CD4-positive, alpha-beta T cell treated with Interleukin-4 for 1 hour (primary cell): ENCODE measurements at places on chromosomes 5 and 9.

DNA sequence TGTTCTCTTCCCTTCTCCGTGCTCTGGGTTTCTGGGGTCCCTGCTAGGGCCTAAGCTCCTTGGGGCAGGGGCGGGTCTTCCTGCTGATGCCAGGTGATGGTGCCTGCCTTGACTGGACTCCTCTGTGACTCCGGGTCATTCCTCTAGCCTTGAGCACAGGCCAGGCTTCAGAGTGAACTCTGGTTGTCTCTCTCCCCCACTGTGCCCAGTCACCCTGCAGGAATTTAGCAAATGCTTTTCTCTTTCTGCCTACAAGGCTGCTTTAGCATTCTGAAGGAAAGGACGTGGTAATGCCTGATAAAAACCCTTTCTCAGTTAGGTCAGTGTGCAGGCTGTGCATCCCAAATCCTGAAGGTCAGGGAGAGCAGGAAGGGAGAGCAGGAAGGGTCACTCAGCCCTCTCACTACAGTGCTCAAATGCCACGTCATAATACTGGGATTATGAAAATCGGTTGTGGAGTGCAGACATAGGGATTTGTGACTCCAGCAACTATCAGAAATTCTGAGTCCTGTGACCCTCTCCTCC lies 2.7 kb downstream of the CXCL14 start:
- no peak for DNase-seq

- DNase-seq, result no peak
Observed at GRCh38 chr9:99582814-99583213, 238.9 kb upstream of the NR4A3 start.

DNA sequence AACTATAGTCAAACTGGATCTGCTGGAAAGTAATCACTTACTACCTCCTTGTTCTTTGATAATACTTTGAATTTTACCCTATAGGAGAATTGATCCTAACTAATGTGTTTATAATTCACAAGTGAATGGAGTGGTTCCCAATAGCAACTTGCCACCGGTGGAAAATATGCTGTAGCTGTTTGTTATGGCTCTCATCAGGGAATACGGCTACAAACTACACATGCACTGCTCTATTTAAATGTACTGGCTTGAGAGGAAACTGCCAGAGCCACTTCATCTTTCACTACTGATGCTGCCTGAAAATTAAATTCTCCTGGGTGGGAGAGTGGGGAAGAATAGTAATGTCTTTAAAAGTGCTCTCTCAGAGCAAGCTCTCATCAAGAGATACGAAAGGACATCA lies 448.5 kb upstream of the GRAMD2B start:
- DNase-seq, result no peak

DNA sequence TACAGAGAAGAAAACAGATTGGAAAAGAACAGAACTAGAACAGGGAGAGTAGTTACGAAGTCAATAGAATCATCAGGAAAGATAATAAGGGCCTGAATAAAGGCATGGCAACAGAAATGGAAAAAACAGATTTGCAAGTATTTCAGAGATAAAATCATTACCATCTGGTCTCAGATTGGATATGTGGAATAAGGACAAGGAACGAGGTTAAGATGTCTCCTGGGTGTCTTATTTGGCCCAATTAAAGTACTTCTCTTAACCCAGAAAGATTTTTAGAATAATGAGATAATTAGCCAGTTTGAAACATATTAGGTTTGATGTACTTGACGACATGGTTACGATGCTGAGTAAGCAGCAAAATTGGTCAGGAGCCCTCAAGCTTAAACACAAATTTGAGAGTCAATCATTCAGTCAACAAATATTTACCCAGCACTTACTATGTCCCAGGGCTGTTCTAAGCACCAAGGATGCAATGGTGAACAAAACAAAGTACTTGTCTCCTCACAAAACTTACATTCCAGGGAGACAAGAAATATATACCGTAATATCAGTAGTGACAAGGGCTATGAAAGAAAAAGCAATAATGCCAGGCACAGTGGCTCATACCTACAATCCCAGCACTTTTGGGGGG lies 18.3 kb downstream of the RICTOR start:
- DNase-seq, result no peak

DNA sequence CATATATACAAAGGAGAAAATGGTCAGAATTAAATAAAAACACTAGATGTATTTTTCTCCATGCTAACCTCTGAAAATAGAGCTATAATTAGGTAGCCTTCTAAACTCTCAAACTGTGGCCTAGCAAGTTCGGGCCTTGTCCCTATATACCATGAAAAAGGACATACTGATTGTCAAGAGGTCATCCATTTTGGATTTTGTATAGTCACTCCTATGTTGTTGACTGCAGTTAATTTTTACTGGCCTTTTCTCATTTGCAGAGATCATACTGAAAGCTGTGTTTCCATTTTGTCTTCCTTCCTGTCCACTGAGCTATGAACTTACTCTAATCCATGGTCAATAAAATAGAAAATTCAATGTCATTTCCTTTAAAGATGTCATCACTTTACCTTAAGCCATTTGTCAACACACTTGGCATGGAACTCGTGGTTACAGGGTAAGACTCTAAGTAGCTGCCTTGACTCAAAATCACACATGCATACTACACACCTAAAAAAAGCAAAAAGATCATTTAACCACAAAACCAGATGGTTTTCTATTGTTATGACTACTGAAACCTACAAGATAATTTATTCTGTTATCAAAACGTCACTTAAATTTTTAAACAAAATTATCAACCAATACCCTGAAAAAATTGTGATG lies 58.0 kb downstream of the RNF38 start:
- DNase-seq, result no peak

DNA sequence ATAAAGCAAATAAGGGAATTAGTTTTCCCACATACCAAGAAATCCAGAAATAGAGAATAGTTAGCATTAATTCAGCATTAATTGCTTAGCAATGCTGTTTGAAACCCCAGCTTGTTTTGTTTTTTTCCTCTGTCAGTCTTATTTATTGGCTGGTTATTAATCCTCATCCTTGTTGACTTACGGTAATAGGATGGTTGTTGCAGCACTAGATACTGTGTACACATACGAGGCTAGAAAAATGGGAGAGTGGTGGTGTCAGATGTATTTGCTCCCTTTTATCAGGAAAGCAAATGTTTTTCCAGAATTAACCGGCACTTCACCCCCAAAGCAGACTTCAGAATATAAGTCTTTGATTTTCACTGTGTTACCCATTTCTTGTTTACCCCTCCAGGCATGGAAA lies 60.4 kb downstream of the ERBIN start:
- no peak for DNase-seq

GRCh38 chr5:4879075-4879474 lies 261.1 kb upstream of the ADAMTS16 start:
- no peak for DNase-seq

DNA sequence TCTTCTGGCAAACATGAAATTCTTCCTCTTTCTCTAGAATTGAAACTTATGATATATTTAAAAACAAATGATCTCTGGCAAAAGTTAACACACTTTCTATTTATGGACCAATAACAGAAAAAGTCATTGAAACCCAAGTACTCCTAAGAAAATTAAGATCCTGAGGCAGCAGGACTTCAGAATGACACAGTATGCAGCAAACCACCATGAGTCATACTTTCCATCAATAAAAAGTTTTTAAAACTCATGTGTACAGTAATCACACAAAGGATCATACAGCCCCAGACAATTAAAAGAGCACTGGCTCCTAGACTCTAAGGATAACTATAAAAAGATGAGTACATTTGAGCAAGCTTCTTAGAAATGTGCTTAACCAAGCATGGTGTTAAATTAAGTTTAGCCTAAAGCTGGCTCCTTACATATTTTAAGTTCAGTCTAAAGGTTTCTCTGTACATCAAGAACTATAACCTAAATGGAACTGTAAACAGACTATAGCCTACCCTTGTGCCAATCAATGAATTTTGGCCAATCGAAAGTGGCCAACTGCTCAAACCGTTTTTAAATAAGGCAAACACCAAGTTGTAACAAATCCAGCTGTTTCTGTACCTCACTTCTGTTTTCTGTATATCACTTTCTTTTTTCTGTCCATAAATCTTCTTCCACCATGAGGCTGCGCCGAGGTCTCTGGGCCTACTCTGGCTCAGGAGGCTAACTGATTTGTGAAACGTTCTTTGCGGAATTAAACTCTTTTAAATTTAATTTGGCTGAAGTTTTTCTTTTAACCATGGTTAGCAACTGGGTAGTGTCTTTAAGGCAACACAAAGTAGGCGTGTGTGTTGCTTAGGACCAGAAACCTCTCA lies 232.1 kb upstream of the PIK3R1 start:
- no peak for DNase-seq

GRCh38 chr9:132697230-132697629 lies 27.0 kb downstream of the GTF3C4 start:
- no peak for DNase-seq

DNA sequence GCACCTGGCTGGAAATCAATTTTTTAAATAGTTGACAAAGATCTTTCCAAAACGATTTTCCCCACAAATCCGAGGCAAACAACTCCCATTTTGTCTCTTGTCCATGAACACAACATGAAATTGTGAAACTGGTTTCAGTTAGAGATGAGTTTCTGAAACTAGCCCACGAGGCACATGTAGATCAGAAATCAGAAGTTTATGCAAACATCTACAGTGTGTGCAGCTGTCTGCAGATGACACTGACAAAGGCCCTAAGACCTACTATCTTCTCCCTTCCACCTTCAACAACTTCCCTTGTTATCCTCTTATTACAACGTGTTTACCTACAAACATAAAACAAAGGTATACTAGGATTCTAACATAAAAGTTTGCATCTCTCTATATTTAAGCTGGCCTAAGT lies 183.3 kb downstream of the DIRAS2 start:
- no peak for DNase-seq

- DNase-seq, result no peak
Observed at GRCh38 chr5:147616421-147616820, 106.6 kb upstream of the DPYSL3 start.

DNA sequence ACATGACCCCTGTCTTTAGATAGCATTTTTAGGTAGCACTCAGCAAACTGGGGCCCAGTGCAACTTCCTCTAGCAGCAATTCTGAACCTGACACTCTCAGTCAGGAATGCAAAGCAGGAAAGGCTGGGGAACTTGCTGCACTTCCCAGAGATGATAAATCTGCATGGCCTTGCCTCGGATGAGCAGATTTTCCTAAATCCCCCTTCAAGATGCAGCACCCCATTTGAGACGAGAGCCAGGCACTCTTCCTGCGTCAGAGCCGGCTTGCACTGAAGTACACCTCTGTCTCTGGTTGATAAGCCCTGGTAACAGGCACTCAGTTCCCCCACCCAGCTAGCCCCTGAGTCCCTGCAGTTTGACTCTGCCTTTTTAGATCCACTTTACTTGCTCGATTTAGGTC lies 296.7 kb upstream of the PANK3 start:
- no peak for DNase-seq

GRCh38 chr5:177529247-177530203 lies 12.8 kb upstream of the DDX41 start:
- DNase-seq, result no peak

- DNase-seq, result no peak
Observed at GRCh38 chr9:1179366-1179765, 129.2 kb downstream of the DMRT2 start.

- DNase-seq, result no peak
Observed at GRCh38 chr9:23638011-23638410, 188.0 kb downstream of the ELAVL2 start.

GRCh38 chr5:88502179-88503040 lies 233.8 kb upstream of the TMEM161B start:
- DNase-seq, result no peak

DNA sequence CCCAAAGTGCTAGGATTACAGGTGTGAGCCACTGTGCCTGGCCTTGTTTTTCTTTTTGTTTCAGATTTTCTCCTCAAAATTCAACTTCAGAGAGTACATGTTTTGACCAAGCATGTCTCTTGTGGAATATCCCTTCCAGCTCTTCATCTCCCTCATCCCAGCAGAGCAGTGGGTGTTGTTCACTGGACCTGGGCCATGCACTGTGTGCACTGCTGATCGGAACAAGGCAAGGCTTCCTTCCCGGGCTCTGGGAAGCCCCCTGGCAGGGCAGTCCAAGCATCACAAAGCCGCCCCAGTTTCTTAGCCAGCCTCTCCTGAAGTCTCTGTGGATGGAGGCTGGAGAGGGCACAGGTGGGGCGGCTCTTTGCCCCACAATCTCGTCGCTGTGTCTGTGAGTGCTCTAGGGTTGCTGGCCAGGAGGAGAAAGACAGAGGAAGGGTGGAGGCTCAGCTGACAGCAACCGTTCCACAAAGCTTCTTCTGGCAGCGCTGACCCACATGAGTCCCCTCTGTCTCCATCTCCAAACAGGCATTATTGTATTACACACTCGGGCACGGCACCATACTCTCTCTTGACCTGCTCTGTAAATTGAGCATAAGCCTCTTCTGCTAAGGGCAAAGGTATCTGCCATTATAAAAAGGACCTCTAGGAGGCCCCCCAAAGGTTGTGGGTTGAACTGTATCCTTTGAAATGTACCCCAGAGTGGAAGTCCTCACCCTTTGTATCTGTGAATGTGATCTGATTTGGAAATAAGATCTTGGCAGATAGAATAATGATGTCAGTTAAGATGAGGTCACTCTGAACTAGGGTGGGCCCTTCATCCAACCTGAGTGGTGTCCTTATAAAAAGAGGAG lies 89.6 kb downstream of the TARS1 start:
- no peak for DNase-seq

DNA sequence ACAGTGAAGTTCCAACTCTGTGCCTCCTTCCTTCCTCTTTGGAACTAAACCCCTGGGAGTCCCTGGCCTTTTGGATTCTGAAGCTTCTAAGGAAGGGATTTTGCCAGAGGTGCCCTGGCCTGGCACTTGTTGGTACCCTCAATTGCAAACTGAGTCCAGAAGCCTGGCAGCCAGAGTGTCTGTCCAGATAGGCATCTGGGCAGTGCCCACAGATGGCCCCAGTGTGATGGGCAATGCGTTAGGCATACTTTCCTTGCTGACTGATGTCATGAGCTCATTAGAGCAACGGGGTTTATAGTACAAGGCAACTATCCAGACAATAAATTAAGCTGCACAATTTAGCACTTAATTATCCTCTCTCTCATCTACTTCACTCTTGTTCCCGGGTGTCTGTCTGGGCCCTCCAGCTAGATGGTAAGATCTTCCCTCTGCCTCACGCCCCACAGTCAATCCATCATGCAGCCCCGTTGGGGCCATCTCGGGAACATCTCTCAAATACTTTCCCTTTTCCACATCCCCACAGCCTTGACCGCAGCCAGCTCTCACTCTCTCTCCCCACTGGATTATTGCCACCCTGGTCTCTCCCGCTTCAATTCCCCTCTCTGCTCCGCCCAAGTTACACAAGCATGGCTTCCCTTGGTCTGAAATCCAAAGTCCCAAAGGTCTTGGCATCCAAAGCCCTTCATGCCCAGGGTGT lies 157.5 kb upstream of the SMIM23 start:
- no peak for DNase-seq

DNA sequence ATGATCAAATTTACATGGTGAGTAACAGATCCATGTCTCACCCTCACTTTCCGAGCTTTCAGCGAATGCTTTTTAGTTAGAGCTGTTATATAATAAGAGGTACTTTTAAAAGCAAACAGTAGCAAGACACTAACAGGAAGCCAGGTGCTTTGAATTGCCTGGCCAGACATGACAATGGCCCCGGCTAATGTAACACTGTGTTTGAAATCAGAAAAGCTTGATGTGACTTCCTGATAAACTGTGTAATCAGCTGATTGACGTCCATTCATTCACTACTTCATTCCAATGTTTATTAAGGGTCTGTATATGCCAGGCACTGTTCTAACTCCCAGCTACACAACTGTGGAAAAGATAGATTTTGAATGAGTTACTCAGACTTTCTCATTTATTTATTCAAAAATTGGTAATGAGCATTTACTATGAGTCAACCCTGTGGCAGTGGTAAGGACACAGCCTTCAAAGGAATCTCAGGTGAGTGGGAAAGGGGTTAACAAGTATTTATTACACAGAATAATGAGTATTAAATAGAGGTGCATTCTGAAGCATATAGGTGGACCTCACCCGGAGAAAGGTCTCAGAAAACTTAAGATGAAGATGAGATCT lies 26.6 kb downstream of the DPYSL3 start:
- DNase-seq, result no peak
